ENCODE measurements at places on chromosomes 3 and 15.

DNA sequence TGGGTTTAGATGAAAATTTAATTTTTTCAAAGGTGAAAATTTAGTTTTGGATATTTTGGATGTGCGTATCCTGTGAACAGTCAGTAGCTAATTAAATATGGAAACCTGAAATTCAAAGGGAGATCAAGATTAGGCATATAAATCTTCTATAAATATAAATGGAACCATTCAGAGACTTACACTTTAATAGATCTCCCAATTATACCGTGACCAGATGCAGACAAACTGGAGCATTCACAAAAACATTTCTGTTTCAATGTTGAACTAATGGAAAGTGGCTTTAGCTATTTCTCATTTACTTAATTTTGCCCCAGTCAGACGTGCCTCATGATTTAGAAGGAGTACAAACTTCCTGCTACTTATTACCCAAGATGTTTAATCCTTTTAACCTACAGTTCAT lies 29.1 kb upstream of the POU1F1 start:
- no peak for DNase-seq

GRCh38 chr3:147312786-147313280 lies 93.5 kb downstream of the ZIC4 start:
- no peak for DNase-seq

GRCh38 chr3:38471260-38471857 lies 17.7 kb downstream of the ACVR2B start:
- no peak for DNase-seq

DNA sequence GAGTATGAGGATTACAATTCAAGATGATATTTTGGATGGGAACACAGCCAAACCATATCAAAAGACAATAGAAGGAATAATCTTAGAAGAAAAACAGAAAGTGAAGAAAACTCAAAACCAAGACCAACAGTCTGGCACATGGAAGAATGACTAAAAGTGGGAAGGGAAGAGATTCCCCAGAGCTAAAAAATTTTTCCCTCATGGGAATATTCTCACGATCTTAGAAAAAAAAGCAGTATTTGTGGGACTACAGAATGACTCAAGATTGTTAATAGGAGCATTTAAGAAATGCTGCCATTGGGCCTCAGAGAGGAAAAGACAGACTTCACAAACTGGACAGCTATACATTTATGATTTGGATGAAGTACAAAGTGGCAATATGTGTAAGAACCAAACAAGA lies 18.3 kb downstream of the OSTN start:
- DNase-seq = no peak

GRCh38 chr3:29468187-29468586 lies 187.3 kb downstream of the RBMS3 start:
- DNase-seq = no peak

GRCh38 chr3:184586851-184587250 lies 25.3 kb downstream of the EPHB3 start:
- no peak for DNase-seq

Measured in activated CD4-positive, alpha-beta T cell treated with anti-CD3 and anti-CD28 coated beads, Interleukin-2, amount 50 U/mL, for 16 hours (primary cell).